ENCODE measurements at places on chromosomes 2 and 18. TPM values are rescaled to one million over a fixed set of nuclear protein-coding genes. Genes with fewer than 3 reads are reported as not detected.

The MTERF4 gene
- 25.4 TPM for total RNA-seq

The KLHL30 gene
- 0.07 TPM for total RNA-seq

The CFAP65 gene
- 0.48 TPM for total RNA-seq

The DCDC2C gene
- not detected for total RNA-seq

The FOXD4L1 gene
- total RNA-seq, result 0.09 TPM

The SNORC gene
- 3.4 TPM for total RNA-seq

The CFAP221 gene
- total RNA-seq, result 0.14 TPM

The TSHZ1 gene
- total RNA-seq, result 1.7 TPM

The SIX3 gene
- 6.6 TPM for total RNA-seq

DNA sequence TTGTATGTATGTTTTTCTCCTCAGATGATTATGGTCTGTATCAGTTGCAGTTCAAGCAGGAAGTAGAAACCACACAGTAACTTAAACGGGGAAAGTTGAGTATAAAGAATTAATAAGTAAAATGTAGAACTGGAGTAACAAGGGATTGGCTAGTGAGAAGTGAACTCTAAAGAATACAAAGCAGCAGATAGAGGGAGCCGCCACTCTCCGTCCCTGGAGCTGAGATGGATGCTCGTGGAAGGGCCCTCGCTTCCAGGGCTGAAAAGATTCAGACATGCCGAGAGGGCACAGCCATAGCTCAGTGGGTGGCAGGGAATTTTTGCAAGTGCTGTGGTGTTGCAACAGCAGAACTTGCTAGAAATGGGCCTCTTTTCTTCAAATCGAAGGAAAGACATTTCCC, 155.8 kb downstream of the COL6A3 start:
- DNase-seq, result peak; percentile 41

DNA sequence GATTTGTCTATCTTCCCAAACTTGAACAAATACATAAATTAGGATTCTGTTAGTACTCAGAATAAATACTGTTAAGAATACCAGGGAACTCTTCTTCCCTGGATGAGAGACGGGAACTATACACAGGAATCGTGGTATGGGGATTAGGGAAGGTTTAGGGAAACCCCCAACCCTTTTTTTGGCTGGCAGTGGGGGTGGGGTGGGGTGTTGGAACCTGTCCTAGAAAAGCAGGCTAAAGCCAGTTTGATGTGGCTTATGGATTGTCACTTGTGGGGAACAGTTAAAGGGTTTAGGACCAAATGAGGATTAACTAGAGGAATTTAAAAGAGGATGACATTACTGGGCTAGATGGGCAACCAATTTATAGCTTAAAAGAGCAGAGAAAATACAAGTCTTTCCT, 1.8 kb downstream of the SLC4A10 start:
- peak; percentile 9 for DNase-seq

DNA sequence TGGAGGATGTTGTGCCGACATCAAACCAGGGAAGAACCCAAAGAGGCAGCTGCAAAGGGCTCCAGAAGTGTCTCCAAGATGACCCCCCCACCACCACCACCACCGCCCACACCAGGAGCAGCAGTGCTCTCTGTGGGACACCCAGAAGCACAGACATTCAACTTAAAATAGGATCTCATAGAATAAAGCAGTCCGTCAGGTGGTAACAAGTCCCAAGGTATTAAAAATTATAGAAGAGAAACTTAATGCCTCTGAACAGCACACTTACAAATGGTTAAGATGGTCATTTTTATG, 155.5 kb upstream of the ID2 start:
- DNase-seq, result no peak

DNA sequence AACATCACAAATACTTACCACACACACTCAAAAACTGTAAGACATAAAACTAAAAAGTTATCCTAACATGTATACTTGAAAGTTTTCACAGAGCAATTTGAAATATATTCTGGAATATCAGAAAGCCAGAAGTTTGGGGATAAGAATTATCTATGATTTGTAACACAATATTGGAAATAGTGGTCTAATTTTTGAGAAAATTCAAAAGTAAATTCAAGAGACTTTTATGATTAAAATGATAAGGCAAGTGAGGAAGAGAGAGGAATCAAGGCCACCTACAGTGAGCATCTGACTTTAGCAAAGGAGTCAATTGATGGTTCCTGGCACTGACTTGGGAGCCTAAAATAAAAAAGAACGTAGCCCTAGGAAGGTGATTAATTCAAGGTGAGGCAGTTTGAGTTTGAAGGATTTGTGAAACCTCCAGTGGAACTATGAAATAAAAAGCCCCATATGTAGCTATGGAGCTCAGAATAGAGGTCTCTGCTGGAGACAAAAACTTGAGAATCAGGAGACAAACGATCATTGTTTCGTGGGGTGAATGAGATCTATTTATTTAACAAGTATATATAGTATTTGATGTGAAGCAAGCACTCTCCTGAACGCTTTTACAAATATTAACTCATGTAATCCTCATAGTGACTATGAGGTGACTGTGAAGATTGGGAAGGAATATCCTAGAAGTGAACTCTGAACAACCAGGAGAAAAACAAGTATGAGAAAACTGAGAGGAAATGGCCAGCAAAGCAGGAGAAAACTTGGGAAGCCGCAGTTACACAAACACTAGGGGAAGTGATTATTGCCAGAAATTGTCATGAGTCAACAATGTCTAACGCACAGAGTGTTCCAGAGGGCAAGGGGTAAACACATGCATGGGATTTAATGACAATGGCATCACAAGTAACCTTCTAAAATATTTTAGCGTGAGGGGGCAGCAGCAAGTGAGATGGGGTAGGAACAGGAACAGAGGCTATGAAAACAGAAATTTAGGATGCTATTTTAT, 12.8 kb downstream of the TFPI start:
- no peak for DNase-seq

DNA sequence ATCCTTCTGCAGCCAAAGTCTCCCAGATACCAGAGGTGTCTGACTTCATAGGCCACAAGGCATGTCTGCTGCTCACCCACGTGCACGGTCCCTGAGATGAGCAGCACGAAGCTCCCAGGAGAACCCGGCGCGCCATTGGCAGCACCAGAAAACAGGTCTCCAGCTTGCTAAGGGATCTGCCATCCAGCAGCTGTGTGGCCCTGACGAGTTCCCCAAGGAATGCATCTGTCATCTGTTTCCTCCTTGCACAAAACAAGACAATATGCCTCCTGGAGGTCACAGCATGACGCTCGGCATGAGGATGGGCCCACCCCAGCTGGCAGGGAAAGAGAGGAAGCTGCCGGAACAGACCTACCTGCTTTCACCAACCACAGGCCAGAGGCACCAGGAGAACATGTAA, 29.2 kb downstream of the HS6ST1 start:
- peak; percentile 44 for DNase-seq

DNA sequence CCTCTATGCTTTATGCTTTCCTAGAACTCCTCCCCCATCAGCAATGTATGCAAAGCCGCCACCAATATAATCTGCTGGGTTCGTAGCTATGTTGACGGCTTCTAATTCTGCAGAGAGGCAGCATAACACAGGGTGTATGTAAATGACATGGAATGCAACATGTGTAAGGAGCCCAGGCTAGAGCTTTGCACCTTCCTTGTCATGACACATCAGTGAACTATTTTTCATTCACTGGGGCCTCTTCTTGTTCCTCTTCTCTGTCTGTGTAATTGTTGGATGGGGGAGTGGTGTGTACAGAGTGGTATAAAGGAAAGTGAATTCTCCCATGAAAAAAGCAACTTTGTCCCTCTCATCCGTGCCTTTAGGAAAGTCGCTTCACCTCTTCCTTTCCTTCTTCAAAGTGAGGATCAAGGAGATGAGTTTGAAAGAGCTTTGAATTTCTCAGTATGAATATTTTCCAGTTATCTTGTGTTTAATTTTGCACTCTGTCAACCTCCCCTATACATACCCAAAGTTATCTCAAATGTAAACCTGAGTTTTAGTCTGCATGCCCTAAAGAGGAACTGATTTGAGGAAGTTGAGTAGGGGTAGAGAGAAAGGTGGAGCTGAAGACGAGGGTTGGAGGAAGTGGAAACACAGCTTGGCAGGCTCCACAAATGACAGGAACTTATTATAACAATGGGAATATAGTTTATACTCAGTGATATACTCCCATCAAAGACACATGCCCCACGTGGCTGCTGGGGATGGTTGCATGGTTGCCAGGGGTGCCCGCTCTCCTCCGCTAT, 74.9 kb upstream of the ARL4C start:
- no peak for DNase-seq

GRCh38 chr2:119753041-119753929, 6.4 kb upstream of the PTPN4 start:
- DNase-seq, result no peak

DNA sequence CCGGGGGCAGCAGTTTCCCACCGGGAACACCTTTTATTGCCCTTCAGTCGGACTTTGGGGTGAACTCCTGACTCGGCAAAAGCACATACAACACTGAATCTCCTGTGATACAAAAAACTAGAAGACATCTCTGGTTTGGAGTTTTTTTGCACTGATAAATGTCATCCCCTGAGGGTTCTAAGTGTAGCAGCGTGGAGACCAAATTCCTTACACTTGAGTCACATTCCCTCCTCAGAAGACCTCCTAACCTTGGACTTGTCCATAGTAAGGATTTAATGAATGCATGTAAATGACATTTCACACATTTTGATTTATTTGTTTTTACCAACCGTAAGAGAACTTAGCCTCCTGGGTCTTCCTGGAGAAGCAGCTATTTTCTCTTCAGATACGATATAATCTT, 54.0 kb upstream of the GPR45 start:
- DNase-seq, result no peak

GRCh38 chr2:44844651-44845270, 96.7 kb upstream of the SIX3 start:
- DNase-seq, result no peak

DNA sequence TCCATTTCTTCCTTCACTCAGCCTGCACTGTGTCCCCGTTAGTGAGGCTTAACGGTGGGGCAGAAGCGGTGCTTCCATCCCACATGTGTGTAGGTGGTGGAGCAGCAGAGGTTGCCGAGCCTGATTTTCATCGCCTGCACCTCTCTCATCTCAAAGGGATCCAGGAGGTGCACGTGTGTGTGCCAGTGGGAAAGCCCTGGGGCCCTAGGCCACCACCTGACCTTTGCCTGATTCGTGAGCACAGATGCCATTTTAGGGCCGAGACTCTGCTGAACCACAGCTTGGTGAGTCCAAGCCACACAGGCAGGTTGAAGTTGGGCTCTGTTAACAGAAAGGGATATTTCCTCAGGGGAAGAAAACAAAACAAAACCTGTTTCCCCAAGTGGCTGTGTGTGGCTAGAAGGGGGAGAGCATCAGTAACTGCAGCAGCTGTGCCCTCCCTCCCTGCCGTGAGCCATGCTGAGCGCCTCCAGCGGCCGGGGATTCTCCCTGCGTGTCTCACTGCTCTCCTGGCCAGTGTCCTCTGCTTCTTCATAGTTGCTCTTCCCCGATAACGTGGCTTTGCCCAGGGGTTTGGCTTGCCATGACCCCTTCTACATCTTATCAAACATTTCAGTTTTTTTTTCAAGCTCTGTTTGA, 81.5 kb downstream of the MAPRE2 start:
- DNase-seq, result peak; percentile 74

DNA sequence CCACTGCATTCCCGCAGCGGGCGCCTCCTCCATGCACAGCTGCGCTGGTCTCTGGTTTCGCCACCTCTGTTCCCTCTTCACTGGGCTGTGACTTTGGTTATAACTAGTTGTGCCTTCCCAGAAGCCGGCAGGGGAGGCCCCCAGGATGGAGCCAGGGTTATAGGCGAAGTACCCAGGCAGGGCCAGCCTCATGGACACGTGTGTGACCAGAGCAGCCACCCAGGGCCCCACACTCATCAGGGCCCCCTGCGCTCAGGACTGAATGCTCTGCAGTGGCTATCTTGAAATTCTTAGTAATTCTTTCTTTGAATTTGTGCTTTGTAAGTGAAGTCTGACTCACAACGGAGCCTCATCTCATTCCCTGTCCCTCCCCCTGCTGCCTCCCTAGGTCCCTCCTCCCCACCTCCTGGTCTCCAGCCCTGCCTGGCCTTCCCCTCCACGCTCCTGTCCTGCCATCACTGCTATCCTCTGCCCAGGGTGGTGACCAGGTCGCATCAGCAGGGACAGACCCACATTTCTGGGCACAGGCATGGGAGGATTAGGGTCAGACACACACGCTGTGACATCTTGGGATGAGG, 38.1 kb upstream of the LBH start:
- DNase-seq, result no peak

DNA sequence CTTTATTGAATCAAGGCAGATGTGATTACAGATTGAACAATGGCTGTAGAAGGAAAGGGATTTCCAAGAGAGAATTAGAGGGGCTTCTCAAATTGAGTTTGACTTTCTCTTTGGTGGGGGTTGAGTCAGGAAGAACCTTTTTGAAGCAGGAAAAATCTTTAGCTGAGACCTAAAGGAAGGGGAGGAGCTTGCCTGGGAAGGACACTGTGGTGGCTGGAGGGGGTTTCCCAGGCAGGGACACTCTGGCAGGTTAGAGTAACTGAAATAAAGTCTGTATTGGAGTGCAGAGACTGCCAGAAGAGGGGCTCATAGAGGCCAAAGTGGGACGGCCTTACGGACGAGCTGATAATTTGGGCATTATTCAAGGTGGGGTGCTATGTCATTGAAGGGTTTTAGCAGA, 69.3 kb downstream of the NEDD4L start:
- DNase-seq, result no peak

- no peak for DNase-seq
These were observed 997.9 kb downstream of the SUCLG1 start for GRCh38 chr2:83461135-83461534.

DNA sequence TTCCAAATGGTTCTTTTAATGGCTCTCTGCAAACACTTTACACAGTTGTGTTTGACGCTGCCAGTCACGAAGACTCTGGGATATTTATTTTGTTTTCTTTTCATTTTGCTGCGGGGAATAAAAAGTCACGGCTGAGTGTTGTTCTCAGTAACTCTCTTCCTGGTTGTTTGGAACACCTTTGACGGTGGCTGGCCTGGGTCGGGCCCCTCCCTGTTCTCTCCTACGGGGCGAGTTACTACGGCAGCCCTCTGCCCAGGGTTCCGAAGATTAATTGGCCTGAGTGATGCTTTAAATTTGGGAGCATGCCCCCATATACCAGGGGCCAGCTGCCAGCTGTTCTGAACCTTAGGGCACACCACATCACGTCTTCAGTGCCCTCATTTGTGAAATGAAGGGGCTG, 84.7 kb downstream of the GATA6 start:
- DNase-seq, result no peak
